CD4-positive, alpha-beta T cell treated with Interleukin-10 for 1 hour (primary cell): ENCODE measurements at places on chromosomes 7 and 10.

DNA sequence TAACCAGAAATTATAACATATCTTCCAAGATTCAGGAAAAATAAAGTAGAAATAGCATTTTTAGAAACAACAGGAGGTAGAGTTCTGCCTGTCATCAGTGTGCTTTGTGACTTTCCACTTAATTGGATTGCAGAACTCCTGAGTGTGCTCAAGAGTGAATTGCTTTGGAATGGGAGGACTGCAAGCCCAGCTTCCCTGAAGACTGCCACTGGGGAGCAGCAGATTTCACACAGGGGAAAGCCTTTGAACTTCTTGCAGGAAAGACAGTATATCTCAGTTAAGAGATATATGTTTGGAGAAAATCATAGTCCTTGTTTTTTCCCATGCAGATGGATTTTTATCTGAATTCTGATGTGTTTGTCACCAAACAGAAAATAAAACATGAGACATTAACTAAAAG is 124.5 kb downstream of the TMEM168 start:
- no peak for DNase-seq

- DNase-seq = no peak
Observed at GRCh38 chr7:96331775-96332174, 9.9 kb upstream of the SLC25A13 start.

DNA sequence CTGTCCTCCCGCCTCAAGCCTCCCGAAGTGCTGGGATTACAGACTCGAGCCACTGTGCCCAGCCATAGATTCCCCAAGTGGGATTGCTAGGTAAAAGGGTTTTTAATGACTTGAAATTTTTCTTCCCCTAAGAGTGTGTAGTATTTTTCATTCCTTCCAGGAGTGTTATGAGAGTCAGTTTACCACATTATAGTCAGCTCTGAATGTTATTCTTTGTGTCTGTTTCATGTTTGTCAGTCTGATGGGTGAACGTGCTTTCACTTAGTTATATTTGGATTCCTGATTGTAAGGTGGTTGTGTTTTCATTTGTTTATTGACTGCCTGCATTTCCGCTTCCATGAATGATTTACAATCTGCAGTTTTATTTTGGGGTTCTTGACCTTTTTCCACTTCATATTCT is 6.3 kb downstream of the ZNF212 start:
- no peak for DNase-seq

- DNase-seq = no peak
Observed at GRCh38 chr10:69856601-69857166, 55.0 kb downstream of the COL13A1 start.

DNA sequence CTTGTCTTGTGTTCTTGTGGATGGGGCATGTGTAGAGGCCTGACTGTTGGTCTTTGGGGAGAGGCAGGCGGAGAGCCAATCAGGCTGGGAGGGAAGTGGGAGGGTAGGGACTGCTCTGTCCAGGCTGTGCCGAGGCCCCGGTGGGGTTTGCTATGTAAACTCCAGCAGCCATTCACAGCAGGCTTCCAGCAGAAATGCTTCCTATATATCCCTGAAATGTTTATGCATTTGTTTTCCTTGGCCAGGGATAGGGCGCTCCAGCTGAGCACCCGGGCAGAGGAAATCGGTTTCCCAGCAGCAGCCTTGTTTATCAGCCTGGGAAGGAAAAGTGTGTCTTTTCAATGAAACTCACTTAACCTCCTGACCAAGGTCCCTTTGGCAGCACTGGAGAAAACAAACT is 18.3 kb upstream of the AQP1 start:
- no peak for DNase-seq

- DNase-seq = no peak
Observed at GRCh38 chr10:94123258-94123995, 129.7 kb downstream of the PLCE1 start.

- DNase-seq = no peak
Observed at GRCh38 chr7:141652691-141653090, 49.3 kb downstream of the DENND11 start.

DNA sequence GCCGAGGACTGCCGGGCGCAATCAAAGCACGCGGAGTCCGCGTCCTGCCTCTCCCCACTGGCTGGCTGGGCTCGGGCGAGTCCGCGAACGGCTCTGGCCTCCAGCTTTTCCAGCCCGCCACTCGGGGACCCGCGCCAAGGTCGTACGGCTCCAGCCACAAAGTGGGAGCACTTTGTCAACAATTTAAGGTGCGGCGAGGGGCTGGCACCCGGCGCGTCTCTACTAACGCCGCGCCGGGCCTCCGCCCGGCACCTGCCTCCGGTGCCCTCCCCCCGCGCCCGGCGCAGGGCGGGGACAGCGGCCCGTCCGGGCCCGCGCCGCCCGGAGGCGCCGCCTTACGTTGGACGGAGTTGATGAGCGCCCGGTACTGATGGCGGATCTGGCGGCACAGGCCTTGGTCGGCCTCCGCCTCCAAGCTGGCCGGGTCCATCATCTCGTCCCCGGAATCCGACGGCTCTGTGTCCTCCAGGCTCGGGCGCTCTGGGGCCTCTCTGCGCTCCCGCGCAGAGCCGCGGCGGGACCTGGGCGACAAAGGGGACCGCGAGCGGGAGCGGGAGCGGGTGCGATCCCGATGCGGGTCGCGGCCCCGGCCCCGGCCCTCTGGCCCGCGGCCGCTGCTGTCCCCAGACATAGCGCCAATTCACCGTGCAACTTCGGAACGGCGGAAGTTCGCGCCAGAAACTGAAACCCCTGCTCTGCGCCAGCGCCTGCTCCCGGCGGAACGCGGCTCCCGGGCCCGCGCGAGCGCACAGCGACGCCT is at the start of gene NSMCE4A:
Gene NSMCE4A, minus strand, starts transcription at position 683 of the 760 bp plus-strand sequence. Its CDS starts 52 bp downstream, at position 631.
- peak; percentile 76 for DNase-seq

- no peak for DNase-seq
Observed at GRCh38 chr7:106457678-106458077, 172.9 kb upstream of the NAMPT start.

DNA sequence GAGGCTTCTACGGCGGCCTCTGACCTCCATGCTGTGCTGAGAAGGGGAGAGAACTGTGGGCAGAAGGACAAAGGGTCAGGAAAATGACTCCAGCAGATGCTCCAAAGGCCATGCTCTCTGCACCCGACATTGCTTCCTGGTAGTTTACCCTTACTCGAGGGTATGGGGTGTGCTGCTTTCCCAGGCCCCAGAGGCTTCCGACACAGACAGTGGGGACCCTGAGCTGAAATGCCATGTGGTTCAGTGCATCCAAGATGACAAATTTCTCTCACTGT is 130.9 kb downstream of the PTPN20 start:
- DNase-seq = no peak

DNA sequence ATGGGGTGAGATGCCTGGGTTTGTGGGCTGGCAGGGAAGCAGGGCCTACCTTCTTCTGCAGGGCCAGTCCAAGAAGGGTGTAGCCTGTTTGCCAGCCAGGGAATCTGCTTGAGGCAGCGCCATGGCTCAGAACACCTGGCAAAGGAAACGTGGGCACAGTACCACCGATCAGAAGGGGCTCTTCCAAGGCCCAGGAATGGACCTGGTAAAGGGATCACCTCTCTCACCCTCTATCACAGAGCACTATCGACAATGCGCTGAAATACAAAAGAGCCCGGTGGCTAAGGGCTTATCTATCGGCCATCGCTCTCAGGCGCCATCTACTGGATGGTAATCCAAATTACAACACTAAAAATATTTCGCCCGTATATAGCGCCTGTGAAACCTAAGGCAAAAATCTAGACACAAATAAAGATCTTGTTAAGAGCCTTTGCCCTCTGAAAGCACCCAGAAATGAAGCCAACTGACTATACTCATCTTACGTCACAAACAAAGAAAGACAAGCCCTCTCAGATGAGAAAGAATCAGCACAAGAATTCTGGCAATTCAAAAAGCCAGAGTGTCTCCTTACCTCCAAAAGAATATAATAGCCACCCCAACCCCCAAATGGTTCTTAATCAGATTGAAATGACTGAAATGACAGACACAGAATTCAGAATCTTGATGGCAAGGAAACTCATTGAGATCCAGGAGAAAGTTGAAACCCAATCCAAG is 217.8 kb upstream of the HPS1 start:
- DNase-seq = peak; percentile 51

DNA sequence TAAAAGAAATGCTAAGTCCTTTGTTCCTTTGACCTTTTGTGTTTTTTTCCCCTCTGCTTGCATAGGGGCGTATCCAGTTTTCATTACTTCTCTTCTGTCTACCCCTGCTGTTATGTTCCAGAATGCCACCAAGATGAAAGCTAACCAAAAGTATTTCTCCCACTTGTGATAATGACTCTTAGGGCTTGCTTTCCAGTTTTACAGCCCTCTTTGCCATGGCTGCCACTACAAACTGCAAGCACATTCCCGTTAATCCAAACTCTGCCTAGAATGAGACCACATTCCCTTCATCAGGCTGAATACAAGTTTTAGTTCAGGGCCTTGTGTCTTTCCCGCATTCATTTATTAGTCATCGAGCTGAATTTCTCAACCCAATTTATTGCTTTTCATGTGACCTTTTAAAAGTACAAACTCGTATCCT is 23.6 kb upstream of the CD36 start:
- DNase-seq = no peak

- DNase-seq = no peak
Observed at GRCh38 chr7:93559639-93560491, 14.7 kb downstream of the CALCR start.

- DNase-seq = no peak
Observed at GRCh38 chr7:64653721-64654401, 12.1 kb upstream of the ZNF107 start.
